Activated T-helper 2 cell treated with anti-CD3 and anti-CD28 coated beads, Interferon-gamma antibody, Interleukin-2, Interleukin-4, amounts not matched to agents 10 μg/mL and 5 μg/mL and 100 μg/mL, durations not matched to agents 14 hours and 24 hours and 36 hours (primary cell): ENCODE measurements at places on chromosomes 3 and 15.
A peak's percentile ranks its signal among the peaks of the same experiment; 100 is the strongest.

DNA sequence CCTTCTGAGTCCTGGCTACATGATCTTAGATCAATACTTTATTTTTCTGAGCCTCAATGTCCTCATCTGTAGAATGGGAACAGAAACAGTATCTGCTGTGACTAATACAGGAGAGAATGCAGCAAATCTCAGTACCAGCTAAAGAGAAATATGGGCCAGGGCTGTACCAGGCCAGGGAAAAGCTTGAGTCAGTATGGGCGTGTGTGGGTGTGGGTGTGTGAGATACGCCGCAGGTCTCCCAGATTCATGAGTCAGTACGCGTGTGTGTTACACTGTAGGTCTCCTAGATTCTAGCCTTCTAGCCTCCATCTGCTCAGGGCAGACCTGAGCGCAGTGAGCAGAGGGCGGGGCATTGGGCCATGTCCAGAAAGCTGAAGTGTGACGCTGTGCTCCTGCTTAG, 15.2 kb downstream of the GNAI2 start:
- DNase-seq: no peak

DNA sequence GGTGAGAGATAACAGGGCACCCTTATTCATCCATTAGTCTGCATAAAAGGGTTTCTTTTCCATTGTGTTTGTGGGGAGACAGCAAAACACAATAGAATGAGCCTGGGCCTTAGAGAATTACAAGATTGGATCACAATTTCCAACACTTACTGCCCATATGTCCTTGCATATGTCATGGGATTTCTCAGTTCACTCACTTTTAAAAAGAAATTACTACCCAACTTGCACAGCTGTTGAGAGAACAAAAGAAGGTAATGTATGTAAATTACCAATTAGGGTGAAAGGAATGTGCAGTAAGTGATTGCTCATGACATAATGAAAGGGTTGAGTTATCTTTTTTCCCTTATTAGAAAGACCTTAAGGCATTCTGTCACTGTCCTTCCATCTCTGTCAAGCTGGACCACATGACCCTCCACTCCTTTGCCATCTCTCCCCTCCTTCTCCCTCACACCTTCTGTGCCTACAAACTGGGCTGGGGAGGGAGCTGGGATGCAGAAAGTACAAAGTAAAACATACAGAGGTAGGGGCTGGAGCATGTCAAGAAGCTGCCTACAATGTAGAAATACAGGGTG, 244.2 kb downstream of the ZMAT3 start:
- DNase-seq: no peak

DNA sequence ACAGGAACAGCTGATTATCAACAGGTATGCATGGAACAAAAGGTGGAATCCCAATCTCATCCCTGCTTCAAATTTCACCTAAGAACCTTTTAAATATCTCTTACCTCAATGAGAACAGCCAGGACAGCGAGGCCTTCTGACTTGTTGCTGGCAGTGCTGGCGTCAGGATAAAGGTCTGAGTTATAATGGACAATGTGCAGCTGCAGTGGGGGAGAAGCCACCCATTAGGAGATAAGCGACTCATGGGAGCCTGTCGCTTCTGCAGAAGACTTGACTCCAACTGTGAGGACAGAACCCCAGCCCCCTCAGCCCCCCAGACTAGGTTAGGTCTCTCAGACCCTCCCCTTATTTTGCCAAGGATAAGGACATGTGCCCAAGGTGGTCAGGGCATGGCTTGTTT, 39.7 kb downstream of the CA12 start:
- DNase-seq: no peak

DNA sequence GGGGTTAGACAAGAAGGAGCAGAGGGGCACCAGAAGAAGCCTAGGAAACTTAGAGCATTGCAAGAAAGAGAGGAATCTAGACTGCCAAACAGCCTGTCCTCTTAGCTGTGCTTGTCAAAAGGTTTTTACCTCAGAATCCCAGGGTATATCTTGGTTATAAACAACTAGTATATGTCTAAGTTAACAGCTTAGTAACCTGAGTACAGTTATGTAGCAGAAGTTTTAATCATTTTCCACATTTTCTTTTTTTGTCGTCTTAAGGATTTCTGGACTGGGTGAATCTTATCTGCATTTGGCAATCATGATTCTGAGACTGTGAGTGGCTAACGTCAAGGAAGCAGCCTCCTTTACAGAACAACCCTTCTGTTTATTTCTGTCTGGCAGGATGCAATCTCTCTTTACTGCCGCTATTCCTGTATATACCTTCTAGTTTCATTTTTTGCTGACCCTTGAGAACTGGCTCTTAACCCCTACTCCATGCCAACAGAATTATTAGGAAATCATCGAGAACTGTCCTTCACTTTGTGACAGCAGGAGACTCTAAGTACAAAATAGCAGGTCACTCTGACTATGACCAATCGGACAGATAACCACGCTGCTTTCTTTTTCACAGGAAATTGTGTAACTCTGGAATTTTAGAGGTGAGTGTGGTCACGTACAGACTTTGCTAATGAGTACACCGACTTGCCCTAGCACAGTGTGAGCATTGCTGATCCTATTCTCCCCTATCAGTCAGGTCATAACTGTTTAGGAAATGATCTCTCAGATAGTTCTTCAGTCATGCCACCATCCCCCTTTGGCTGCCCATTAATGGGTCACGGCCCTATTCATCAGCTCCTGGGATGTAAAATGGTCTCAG, 3.3 kb upstream of the CP start:
- DNase-seq: peak; percentile 32

- no peak for DNase-seq
Measured at GRCh38 chr3:185943760-185944106, 5.9 kb upstream of the TRA2B start.

DNA sequence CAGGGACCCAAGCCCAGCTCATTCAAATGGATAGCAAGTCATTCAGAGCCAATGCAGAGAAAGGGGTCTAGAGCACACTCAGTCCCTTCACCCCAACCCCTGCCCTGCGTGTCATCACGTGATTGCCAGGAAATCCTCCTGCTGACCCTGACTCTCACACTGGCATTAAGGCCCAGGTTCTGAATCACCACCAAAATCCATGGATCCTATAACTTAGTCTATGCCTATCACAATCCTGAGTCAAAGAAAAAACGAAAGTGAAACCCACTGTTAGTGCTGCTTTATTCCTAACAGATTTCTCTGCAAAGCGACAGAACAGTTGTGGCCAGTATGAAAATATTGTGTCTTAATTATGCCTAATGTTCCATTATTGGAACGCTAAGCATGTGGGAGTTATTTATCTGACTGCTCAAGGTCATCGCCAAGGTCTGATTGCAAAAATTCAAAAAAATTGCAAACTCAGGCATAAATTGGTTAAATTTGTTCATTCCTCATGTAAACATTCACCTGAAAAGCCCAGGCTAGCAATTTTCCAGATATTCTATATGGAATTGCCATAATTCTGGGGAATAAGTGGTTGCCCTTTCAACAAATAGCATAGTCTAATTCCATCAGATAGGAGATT, 108.7 kb upstream of the EIF1B start:
- DNase-seq: no peak

DNA sequence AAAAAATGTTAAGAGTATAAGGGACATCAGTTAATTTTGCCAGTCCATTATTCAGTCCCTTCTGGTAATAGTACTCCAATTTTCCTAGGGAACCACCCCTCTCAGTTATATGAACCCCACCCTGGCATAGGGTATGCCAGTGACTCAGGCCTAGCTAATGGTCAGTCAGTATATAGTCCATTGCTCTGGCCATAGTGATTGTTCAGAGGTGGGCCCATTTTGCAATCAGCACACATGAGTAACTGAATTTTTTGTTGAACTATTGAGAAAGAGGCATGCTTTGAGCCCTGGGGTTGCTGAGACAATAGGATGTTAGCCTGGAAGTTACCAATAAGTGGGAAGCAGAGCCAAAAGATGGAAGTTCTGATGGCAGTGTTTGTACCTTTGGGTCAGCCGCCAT, 4.1 kb downstream of the LRCH3 start:
- DNase-seq: no peak

DNA sequence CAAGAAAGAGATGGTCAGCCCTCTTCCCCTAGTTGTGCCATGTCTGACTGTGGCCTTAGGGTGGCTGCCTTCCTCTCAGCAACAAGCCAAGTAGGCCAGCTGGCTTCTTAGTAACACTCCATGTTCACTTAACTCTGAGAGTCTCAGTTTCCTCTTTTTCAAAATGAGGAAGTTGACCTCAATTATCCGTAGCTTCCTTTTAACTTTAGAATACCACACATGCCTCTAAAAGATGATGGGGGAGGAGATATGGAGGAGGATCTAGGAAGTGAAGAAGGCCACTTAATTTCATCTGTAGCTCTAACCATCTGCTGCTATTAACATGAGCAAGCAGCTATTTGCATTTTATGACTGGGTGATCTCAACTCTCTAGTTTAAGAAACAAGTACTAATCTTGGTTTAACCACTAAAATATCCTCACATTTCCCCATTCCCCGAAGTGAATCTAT, 32.9 kb downstream of the CD200R1L start:
- no peak for DNase-seq

- DNase-seq: no peak
Measured at GRCh38 chr15:33068511-33068990, 126.0 kb downstream of the FMN1 start.

DNA sequence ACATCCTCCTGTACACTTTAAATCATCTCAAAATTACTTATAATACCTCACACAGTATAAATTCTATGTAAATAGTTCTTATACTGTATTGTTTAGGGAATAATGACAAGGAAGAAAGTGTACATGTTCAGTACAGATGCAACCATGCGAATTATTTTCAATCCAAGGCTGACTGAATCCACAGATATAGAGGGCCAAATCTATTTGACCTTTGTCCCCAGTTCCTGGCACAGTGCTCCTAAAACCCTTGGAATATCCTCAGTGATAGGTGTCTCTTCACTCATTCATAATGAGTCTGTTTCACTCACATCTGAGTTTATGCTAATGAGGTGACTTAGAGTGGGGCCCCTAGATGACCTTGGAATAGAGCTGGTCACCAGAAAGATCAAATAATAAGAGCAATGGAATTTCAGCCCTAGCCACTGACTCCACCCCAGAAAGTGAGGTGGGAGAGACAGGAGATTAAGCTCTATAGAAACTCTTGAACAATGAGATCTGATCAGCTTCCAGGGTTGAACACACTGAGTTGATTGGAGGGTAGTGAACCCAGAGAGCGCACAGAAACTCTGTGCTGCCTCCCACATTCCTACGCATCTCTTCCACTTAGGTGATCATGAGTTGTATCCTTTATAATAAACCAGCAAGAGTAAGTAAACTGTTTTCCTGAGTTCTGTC, 65.3 kb downstream of the ADAM10 start:
- no peak for DNase-seq

DNA sequence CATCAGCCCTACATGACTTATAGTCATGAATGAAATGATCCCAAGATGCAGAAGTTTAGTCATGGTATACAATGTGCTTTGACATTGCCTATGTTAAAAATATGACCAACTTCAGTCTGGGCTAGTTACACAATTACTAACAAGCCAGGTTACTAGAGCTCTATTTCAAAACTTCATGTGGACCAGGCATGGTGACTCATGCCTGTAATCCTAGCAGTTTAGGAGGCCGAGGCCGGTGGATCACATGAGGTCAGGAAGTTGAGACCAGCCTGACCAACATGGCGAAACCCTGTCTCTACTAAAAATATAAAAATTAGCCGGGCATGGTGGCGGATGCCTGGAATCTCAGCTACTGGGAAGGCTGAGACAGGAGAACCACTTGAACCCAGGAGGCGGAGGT, 613.0 kb downstream of the CADM2 start:
- no peak for DNase-seq

DNA sequence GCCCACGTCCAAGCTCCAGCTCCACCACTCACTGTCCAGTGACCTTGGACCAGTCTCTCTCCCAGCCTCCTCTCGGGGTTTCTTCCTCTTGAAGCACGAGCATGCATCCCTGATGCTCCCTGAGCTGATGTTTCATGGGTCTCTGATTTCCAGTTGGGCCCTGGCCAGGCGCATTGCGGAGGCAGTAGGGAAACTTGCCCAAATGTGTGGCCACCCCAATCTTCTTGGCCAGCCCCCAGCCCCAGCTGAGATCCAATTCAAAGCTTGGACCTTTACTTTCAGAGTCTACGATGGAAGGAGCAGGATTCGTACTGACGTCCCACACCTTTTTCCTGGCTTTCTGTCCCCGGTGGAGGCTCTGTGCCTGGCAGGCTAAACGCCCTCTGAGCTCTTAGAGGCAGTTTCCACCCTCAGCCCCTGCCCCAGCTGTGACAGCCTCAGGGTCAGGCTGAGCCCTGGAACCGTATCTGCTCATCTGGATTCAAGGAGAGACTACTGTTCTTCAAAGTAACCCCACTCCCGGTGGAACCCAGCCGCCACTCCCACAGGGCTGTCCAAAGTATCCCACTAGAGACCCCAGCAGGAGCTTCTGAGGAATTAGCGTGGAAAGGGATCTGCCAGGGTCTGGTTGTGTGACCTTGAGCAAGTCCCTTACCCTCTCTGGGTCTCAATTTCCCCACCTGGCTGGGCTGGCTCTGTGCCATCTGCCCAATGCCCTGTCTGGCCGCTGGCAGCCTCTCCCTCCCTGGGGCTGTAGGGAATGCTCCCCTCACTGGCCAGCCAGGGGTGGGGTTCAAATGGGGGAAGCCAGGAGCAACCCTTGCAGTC, 37.4 kb downstream of the CPN2 start:
- DNase-seq: no peak

GRCh38 chr3:110680450-110680849, 391.2 kb upstream of the NECTIN3 start:
- DNase-seq: no peak

GRCh38 chr3:100480081-100480480, 12.3 kb upstream of the TMEM45A start:
- no peak for DNase-seq

- DNase-seq: no peak
Measured at GRCh38 chr3:133834621-133835417, 29.2 kb downstream of the SRPRB start.

GRCh38 chr3:89690646-89691045, 583.2 kb downstream of the EPHA3 start:
- no peak for DNase-seq

- DNase-seq: no peak
Measured at GRCh38 chr3:4582624-4583023, 89.5 kb downstream of the ITPR1 start.

GRCh38 chr3:196611761-196612483, 27.6 kb upstream of the NRROS start:
- DNase-seq: peak; percentile 24

- DNase-seq: no peak
Measured at GRCh38 chr15:67305506-67305905, 50.9 kb downstream of the IQCH start.

GRCh38 chr3:170429050-170429449, 10.4 kb downstream of the CLDN11 start:
- DNase-seq: no peak

DNA sequence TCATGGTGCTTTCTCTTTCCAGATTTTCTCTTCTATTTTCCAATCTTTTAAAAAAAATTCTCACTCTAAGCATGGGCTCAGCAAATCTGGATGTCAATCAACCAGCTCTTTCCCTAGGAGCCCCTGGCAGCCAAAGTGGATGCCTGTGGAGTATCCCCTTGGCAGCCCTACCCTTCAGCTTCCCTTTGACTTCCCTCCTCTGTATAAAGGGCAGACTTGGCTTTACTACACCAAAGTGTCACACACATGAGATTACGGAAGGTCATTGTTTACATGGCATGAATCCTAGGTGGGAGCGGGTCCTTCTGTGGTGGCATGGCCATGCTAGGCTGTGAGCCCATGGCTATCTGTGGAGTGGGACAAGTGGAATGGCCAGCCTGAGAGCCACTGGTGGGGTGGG, 379.9 kb downstream of the GABRB3 start:
- DNase-seq: no peak
